Fibroblast of skin of right quadriceps (primary cell): ENCODE measurements at places on chromosomes 2 and 18.

- DNase-seq = no peak
These were observed 132.9 kb upstream of the HDAC4 start for GRCh38 chr2:239533569-239534316.

- peak; percentile 42 for DNase-seq
These were observed 160.2 kb downstream of the FBXO15 start for GRCh38 chr18:73987247-73987980.

DNA sequence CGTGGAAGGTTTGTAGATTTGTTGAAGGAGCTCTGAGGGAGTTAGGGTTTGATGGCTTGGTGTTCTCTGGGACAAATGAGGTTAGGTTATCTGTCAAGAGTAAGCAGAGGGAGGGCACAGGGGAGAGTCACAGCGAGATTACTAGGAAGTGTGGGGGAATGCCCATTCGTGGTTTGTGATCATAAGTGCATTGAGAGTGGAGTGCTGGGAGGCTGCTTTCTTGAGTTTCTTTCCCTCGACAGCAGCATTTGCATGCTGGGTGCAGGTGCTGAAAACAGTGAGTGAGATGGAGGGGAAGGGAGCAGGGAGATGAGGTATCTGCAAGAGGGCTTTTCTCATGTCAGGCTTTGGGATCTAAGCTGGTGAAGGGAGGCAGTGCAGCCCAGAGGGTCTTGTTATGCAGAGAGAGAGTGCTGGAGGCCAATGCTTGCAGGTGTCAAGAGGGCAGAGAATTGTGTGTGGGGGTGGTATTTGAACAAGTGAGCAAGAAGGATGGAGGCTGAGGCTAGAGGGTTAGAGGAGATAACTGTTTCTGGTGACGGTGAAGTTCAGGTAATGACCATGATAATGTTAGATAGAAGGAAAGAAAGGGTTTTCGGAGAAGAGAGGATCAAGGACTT is 8.8 kb downstream of the RALB start:
- DNase-seq = no peak

DNA sequence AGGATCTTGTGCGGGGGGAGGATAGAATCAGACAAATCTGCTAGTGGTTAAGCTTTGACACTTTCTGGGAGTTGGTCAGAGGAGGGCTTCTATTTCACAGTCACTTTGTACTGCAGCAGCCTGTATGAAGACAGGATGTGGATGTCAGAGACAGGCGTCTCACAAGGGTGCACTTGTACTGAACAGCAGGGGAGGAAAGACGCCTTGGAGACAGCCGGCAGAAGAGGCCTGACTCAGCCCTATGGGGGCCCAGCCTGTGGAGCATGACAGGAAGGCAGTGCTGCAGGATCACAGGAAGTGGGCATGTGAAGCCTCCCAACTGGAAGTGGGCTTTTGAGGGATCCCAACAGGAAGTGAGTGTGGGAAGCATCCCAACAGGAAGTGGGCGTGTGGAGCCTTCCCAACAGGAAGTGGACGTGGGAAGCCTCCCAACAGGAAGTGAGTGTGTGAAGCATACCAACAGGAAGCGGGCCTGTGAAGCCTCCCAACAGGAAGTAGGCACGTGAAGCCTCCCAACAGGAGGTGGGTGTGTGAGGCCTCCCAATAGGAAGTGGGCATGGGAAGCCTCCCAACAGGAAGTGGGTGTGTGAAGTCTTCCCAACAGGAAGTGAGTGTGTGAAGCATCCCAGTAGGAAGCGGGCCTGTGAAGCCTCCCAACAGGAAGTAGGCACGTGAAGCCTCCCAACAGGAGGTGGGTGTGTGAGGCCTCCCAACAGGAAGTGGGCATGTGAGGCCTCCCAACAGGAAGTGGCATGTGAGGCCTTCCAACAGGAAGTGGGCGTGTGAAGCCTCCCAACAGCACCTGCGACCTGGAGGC is 212.3 kb downstream of the SNTG2 start:
- DNase-seq = peak; percentile 39

DNA sequence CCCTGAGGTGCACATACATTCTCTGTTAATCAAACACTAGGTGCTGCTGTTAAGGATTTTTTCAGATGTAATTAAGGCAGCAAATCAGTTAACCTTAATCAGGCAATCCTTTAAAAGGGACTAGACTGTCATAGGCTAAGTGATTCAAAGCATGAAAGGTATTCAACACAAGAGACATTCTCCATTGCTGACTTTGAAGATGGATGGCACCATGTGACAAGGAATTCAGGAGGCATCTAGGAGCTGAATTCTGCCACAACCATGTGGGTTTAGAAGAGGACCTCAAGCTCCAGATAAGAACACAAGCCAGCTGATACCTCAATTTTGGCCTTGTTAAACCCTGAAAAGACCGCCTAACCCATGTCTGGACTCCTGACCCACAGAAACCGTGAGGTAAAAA is 84.0 kb downstream of the SMAD2 start:
- DNase-seq = no peak

GRCh38 chr2:67879586-67880290 is 183.1 kb downstream of the C1D start:
- peak; percentile 66 for DNase-seq

GRCh38 chr2:38187541-38188011 is 111.6 kb upstream of the CYP1B1 start:
- peak; percentile 74 for DNase-seq

DNA sequence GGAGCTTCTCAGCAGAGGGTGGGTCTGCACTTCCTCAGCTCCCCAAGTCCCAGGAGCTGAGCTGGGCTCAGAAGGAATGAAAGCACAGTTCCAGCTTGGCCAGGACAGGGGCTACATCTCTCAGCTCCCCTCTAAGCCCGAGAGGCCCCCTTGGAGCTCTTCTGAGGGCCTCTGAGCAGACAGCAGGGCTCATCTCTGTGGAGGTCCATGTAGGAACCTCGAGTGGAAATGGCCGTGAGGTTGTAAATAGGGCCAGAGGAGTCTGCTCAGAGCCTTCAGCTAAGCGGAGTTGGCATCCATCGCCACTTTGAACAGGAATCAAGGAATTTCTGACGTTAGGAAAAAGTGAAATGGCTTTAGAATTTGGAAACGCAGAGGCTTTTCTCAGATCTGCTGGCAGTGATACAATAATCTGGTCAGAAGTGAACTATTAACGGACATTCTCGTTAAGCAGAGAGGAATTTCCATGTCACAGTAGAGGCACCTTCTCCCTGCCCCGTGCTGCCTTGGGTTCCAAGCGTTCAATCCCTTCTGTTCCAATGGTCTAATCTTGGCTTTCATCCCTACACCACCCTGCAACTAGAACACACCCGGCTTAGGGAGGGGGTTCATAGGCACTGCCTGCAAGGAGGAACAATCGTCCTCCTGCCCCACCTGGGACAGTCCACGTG is 213.9 kb downstream of the NDUFA10 start:
- no peak for DNase-seq

- DNase-seq = peak; percentile 43
These were observed 548.8 kb upstream of the NRP2 start for GRCh38 chr2:205133544-205133943.

DNA sequence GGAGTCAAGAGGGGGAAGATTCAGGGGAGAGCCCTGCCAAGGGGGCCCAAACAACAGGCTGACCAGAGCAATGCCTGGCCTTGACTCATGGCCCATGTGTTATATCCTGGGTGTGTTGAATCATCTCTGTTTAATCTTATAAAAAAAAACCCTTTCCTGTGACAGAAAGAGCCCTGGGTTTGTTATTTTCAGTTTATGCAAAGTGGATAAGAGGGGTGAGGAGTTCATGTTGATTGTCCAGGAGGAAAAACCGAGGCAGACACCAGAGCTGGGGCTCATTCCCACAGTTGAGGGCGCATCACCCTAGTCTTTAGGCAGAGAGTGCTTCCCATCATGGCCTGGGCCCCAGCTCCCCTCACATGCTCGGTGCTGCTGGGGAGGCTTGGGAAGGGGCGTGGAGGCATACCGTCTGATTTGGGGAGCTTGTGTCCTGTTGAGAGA is 30.9 kb upstream of the IL37 start:
- peak; percentile 24 for DNase-seq

GRCh38 chr2:170553748-170554147 is 161.4 kb upstream of the SP5 start:
- DNase-seq = no peak

DNA sequence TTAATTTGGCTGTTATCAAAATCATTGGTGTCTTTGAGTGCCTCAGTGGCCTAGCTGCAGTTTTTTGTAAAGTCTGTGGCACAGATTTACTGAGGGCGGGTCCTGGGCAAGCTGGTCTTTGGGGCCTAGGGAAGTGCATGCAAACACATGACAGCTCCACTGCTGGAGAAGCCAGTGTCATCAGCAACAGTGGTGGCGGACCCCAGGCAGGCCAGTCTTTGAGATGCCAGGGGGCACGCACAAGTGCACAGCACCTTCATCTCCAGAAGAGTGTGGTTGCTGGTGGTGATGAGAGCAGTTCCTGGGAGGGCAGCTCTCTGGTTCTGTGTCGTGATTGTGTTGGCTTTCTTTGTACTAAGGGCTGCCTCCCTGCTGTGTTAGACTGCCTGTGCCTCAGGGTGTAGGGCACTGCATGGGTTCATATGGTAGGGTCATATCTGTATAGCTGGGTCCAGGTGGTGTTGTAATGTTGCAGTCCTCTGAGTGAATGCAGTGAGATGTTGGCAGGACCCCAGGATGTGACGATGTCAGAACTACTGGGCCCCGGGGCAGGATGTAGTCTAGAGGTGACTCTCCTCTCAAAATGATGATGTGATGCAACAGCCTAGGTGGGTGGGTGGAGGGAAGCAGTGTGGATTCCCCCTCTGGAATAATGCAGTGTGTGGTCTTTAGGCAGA is 646.7 kb upstream of the CDH2 start:
- DNase-seq = no peak

GRCh38 chr2:70766357-70767078 is 1.5 kb downstream of the ADD2 start:
- no peak for DNase-seq

- no peak for DNase-seq
These were observed 523.1 kb upstream of the FSIP2 start for GRCh38 chr2:185215497-185215896.

- DNase-seq = no peak
These were observed 505.4 kb upstream of the DDX18 start for GRCh38 chr2:117308861-117309770.

- no peak for DNase-seq
These were observed 28.0 kb upstream of the PIEZO2 start for GRCh38 chr18:11177382-11177781.

GRCh38 chr18:22734105-22734661 is 198.9 kb upstream of the RBBP8 start:
- no peak for DNase-seq
